Activated CD8-positive, alpha-beta T cell treated with anti-CD3 and anti-CD28 coated beads for 36 hours (primary cell): ENCODE measurements at places on chromosomes 2 and 18. TPM values are rescaled to one million over a fixed set of nuclear protein-coding genes. Genes with fewer than 3 reads are reported as not detected.

DNA sequence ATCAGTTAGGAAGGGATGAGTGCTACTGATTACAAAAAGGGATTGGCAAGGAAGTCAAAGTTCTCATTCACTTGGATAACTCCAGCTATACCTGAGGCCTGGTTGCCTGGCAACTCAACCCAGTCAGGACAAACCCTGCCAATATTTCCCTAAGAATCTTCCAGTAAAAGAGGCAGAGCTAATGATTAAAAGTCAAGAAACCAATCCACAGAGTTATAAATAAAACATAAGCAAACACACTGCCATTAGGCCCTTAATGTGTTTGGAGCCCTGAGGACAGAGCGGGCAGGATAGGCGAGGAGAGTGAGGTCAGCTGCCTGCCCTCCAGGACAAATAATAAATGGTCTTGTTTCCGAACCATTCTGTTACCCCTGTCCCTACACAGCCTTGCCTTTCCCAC is 215.6 kb upstream of the NABP1 start:
- DNase-seq: no peak

- DNase-seq: no peak
These were observed 24.7 kb downstream of the COPS7B start for GRCh38 chr2:231810905-231811304.

DNA sequence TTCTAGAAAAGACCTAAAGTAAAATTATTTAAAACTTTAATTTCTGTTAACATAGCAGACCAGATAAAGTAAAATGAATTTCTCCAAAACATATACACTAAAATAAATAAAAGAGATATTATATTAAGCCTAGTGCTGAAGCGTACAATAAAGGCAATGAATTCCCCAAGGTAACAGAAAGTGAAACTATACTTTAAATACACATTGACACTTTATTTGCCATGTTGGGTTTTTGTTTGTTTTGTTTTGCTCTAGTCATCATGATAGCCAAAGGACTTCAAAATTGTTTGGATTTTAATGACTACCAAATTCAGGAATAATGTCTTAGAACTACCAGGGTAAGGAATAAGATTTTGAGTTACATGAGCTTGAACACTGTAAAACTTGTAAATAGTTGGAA is 413.3 kb downstream of the LRRTM4 start:
- DNase-seq: no peak

- DNase-seq: peak; percentile 7
These were observed 104.4 kb downstream of the GULP1 start for GRCh38 chr2:188395903-188396689.

GRCh38 chr2:66839551-66840320 is 404.8 kb downstream of the MEIS1 start:
- DNase-seq: no peak

DNA sequence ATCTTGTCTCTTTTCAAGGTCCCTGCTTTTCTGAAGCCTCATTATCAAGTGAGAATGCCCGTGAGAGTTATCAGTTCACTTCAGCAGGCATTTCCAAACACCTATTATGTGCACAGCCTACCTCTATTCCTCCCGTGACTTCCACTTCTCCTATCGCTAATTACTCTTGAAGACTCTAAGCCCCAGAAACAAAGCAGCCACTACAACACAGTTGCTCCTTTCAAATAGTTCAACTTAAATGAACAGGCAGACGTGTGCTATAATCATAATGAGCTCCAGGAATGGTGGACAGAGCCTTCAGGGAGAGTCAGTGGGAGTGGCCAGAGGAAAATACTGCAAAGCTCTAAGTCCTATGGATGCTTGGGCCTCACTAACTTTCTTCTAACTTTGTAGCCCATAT is 159.0 kb downstream of the RDH14 start:
- no peak for DNase-seq

- DNase-seq: peak; percentile 33
These were observed 15.3 kb downstream of the SH3RF3 start for GRCh38 chr2:109144271-109144670.

DNA sequence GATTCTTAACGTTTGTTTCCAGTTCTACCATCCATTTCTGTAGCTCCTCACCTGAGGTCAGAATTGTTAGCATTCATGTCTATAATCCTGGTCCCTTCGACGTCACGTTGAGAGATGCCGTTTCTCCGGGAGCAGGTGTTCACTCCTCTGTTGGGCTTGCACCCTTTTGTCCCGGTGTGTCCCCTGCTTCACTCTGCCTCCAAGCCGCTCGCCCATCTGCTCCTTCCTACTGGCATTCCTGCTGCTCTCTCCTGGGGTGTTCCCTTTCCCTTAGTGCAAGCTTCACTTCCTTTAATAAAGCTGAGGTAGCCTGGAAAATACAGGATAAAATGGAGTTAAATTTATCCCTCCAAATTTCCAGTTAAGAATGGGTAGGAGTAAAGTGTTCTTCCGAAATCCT is 61.9 kb upstream of the CABYR start:
- no peak for DNase-seq

- DNase-seq: no peak
These were observed 60.3 kb downstream of the CACNB4 start for GRCh38 chr2:152038441-152038958.

- no peak for DNase-seq
These were observed 70.5 kb downstream of the CLHC1 start for GRCh38 chr2:55161295-55162210.

- DNase-seq: no peak
These were observed 143.7 kb downstream of the ASB1 start for GRCh38 chr2:238570391-238570790.

DNA sequence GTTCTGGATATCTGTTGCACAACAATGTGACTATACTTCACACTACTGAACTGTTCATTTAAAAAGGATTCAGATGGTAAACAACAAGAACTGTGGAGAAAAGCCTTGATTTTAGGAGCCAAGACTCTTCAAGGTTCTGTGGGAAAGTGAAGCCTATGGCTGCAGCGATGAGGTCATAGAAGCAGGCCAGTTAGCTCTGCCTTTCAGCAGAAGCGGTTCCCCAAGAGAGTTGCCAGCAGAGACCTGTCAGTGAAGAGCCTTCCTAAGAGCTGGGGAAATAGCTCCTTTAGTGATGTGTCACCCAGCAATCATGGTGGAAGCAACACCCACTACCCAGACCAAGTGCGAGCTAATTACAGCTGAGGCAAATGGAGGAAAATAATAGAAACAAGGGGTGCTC is 346.5 kb upstream of the ETAA1 start:
- DNase-seq: no peak

DNA sequence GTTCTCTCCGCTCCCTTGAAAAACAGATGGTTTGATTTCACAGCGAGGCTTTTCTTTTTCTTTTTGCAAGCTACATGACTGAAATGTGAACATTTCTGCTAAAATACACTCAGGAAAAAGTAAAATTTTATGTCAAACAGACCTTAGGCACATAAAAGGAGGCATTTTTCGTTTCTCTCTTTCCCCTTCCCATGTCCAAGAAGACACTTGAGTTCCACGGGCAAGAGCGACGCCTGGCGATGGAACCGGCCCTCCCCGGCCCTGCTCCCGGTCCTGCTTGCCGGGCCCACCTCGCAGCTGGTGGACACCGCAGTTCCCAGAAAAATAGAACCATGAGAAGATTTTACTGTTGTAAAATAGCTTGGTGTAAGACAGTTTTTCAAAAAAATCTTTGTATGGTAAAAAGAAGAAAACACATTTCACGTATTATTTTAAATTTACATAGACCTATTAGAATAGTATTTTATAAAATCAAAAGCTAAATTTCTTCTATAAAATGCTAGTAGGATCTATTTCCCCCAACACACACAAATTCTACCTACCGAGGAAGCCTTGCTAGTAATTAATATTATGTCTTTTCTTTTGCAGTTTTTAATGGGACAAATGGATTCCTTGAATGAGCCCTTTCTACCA is 2.3 kb upstream of the ALKAL2 start:
- DNase-seq: peak; percentile 63

- DNase-seq: no peak
These were observed 49.4 kb downstream of the EFR3B start for GRCh38 chr2:25091265-25091664.

GRCh38 chr2:237697586-237698357 is 70.4 kb downstream of the LRRFIP1 start:
- peak; percentile 73 for DNase-seq

GRCh38 chr2:42962508-42962953 is 170.1 kb upstream of the HAAO start:
- DNase-seq: peak; percentile 37

- no peak for DNase-seq
These were observed 44.7 kb upstream of the VPS54 start for GRCh38 chr2:64063924-64064331.

- no peak for DNase-seq
These were observed 201.7 kb upstream of the HS6ST1 start for GRCh38 chr2:128520340-128520739.

DNA sequence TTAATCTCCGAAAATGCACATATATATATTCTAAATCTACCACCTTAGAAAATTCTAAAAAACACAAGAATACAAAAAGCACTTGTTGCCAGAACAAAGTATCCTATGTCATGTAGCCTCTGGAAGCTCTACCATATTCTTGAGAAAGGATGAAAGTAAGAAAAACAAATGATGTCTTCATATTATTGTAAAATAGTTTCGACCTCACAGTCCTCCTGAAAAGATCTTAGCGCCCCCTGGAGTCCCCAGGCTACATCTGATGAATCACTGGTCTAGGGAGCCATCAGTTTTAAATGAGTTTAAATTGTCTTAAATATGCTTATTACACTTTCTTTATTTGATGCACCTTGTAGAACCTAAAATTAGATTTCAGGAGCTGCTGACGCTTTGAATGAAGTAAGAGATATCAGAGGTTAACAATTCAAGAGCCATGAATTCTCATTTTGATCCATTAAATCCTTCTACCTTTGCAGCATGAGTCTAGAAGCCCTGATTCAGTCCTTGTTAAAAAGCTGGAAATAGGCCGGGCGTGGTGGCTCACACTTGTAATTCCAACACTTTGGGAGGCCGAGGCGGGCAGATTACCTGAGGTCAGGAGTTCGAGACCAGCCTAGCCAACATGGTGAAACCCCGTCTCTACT is 138.8 kb downstream of the MCFD2 start:
- peak; percentile 84 for DNase-seq

DNA sequence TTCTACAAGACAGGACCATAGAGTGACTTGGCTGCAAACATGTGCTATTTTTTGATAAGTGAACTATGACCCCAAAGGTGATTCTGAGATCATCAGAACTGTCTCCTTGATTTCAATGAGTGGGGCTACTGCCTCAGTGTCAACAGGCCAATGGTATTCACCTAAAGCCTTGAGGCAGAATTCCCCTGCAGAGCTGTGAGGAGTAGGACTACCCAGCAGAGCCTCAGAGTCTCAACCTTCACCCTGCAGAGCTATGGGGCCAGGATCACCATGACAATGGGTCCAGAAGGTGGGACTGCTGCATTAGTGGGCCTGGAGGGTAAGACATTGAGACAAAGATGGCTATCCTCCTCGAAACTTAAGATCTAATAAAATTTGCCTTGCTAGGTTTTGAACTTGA is 1668.2 kb upstream of the SLC39A10 start:
- no peak for DNase-seq

- DNase-seq: no peak
These were observed 55.1 kb upstream of the TTC27 start for GRCh38 chr2:32572737-32573136.

- DNase-seq: peak; percentile 73
These were observed 56.6 kb downstream of the EPG5 start for GRCh38 chr18:45910405-45911023.

DNA sequence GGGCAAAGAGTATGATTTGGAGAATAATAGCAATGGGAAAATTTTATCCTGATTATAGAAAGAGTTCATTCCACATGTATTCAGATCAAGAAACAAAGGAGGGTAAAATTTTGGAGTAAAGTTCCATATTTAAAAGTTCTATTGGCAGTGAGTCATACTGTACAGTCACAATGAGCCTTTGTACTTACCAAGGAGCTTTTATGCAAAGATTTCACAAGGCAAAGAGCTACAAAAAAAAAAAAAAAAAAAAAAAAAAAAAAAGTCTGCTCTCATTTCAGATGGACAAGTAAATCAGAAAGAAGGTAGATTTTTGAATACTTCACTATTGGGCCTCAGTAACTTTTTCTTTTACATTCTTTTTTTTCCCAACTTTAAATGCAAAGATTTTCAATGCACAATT is 1802.2 kb upstream of the PIK3C3 start:
- no peak for DNase-seq

- no peak for DNase-seq
These were observed 52.1 kb downstream of the ALPK2 start for GRCh38 chr18:58576638-58577251.

DNA sequence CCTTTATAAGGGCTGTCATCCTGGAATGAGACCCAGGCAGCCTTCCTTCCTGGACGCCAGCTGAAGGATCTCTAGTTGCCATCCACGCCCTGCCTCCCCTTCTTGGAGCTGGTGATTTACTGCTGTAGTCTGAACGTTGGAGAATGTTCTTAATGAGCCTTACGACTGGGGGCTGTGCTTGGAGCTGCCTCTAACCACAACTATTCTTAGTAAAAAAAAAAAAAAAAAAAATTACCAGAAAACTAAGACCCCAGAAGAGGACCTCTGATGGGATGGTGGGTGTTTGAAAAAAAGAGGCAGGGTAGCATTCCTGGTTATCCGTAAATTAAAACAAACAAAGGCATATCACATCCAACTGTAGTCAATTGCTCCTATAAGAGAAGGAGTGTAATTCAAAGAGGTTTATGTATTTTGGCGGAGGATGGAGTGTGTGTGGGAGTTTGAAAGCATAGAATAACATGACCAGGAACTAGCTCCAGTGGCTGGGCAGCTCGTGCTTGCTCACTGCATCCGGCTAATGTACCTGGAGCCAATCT is 105.4 kb downstream of the QPCT start:
- no peak for DNase-seq

DNA sequence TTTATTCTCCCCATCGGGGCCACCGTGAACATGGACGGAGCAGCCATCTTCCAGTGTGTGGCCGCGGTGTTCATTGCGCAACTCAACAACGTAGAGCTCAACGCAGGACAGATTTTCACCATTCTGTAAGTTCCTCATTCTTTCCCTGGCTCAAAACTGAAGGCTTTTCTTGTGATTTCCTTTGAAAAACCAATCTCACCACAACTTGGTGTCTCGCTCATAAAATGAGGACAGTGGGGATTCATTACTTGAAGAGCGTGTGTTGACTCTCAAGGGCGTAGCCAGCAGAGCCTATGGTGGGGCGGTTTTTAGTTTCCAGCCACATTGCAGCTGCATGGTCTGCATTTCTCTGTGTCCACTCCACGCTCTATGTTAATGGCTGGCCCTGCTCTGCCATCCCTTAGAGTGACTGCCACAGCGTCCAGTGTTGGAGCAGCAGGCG is 29.0 kb downstream of the SLC1A4 start:
- no peak for DNase-seq

The DLX2 gene
- total RNA-seq: not detected

The NT5DC4 gene
- total RNA-seq: not detected

The VIT gene
- not detected for total RNA-seq

The RRM2 gene
- 396 TPM for total RNA-seq

The KCNG2 gene
- not detected for total RNA-seq

The CHST9 gene
- total RNA-seq: not detected

The PRKD3 gene
- total RNA-seq: 25.6 TPM

The IL36RN gene
- total RNA-seq: not detected
